ENCODE measurements at places on chromosomes 1 and 21.

DNA sequence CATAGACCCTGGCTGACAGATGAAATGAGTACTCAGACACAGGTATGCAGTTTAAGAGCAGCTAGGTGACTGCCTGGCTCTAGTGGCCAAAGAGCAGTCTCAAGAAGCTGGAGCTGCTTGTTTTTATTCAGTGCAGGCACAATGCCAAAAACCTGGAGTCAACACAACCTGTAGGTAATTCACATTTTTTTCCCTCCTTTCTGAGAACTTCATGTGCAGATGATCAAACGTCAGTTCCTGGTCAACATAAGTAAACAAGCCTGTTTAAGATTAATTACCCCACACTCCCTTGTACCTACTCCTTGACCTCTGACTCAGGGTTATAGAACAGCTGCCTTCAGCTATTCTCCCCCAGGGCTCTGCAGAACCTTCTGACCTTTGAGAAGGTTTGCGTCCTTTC lies 17.3 kb upstream of the ACADM start:
- no peak for DNase-seq

- DNase-seq, result no peak
These were observed 103.8 kb downstream of the BRINP3 start for GRCh38 chr1:190373705-190374336.

DNA sequence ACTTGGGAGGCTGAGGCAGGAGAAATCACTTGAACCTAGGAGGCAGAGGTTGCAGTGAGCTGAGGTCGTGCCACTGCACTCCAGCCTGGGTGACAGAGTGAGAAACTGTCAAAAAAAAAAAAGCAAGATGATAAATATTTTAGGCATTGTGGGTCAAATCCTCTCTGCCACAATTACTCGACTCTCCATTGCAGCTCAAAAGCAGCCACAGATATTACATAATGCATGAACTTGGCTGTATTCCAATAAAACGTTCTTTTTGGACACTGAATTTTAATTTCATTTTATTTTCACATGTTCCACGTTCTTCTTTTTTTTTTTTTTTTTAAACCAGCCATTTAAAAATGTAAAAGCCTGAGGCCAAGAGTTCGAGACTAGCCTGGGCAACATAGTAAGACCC lies 69.4 kb downstream of the TCP10L start:
- no peak for DNase-seq

GRCh38 chr1:60866226-60866900 lies 216.0 kb upstream of the NFIA start:
- DNase-seq, result no peak

- no peak for DNase-seq
These were observed 97.6 kb downstream of the PCNX2 start for GRCh38 chr1:233197940-233198339.

DNA sequence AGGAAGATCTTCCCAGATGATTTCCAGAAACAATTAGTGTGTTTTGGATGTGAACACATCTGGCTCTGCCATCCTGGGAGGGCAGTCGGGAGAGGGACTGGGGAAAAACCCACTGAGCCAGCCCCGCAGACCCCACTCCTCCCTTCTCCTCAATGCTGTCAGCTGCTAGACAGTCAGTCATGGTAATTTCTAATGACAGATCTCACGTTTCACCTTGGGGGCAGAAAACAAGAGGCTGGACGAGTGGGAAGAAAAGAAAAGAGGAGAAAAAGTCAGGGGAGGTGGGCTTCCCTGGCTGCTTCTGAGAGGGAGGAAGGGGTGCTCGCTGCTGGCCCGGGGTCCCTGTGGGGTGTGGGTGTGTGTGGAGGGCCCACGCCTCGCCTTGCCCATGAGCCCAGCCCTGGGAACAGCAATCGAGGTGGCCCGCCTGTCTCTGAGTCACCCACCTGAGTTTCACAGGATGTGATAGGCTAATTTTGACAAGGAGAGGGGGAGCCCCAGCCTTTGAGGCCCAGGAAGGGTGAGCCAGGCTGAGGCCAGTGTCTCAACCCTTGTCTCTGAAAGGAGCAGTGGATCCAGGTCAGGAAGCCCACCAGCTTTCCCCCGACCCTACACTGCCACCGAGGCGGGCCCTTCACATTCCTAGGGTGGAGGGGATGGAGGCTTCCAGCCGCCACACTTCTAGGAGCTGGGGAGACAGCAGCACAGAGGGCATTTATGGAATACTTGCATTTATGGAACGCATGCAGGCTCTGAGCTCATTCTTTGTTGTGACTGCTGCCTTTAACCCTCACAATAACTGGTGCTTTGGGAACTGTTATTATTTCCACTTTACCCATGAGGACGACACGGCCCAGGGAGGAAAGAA lies 49.1 kb upstream of the IFNLR1 start:
- DNase-seq, result peak; percentile 32
